ENCODE measurements at places on chromosomes 16 and 17. TPM values are rescaled to one million over a fixed set of nuclear protein-coding genes. Genes with fewer than 3 reads are reported as not detected.

The TMEM94 gene
- total RNA-seq = 48.8 TPM

The CCT6B gene
- 1.0 TPM for total RNA-seq

GRCh38 chr16:48635199-48635718 is 25.3 kb upstream of the N4BP1 start:
- no peak for DNase-seq

GRCh38 chr16:89953671-89954406 is 5.3 kb downstream of the DEF8 start:
- DNase-seq = no peak

GRCh38 chr17:27442702-27443101 is 13.5 kb upstream of the KSR1 start:
- no peak for DNase-seq
